HT-29 (cell line): ENCODE measurements at places on chromosomes 6 and 20. TPM values are rescaled to one million over a fixed set of nuclear protein-coding genes. Genes with fewer than 3 reads are reported as not detected.

GSTA2 gene
- total RNA-seq, result 0.18 TPM in 1 of 2 replicates, not detected in the other

NEDD9 gene
- total RNA-seq, result 35.4 and 36.4 TPM in 2 replicates

DBNDD2 gene
- 66.6 and 84.8 TPM in 2 replicates for total RNA-seq

KIF25 gene
- not detected in 2 replicates for total RNA-seq

TPBG gene
- 12.3 and 13.8 TPM in 2 replicates for total RNA-seq

ULBP1 gene
- 0.13 TPM in 1 of 2 replicates, not detected in the other for total RNA-seq

PHACTR3 gene
- total RNA-seq, result 0.18 and 0.26 TPM in 2 replicates
